Activated CD4-positive, alpha-beta T cell treated with anti-CD3 and anti-CD28 coated beads for 1 hour (primary cell): ENCODE measurements at places on chromosomes 3 and 15.

GRCh38 chr15:84834229-84834955 lies 17.2 kb downstream of the ALPK3 start:
- DNase-seq = no peak

DNA sequence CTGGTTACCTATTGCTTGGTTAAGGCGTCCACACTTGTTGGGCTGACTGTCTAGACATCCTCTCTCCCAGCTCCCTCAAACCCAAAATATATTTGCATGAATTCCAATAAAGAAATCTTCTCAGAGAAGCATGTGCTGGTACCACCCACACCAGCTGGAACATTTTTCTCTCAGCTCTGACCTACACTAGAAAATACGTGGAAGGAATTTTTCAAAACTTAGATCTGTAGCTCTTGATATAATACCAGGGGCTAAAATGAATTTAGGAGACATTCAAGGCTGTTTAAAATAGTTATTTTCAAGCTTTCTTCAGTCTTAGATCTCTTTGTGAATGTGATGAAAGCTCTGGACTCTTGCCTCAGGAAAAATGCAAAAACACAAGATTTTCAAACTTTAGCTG lies 590.4 kb downstream of the PDCD6IP start:
- no peak for DNase-seq

- no peak for DNase-seq
Measured at GRCh38 chr3:60308808-60309207, 942.4 kb downstream of the FHIT start.

- DNase-seq = no peak
Measured at GRCh38 chr15:63901912-63902670, 68.3 kb upstream of the HERC1 start.

DNA sequence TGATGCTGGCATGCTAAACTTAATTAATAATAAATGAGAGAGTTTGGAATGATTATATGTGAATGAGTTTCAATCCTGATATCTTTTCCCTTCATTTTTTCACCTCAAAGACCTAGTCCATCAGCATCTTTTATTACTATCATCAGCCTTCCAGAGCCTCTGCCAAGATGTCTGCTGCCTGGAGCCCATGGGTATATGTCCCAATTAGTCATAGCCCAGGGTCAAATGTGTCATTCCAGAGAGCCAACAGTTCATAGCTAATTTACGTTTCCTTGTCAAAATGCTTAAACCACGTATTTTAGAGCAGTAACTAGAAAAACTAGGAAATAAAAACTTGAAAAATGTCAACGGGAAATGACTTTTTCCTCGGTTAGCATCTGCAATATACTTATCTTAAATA lies 457.9 kb downstream of the SI start:
- DNase-seq = no peak

GRCh38 chr15:59262316-59262715 lies 55.7 kb downstream of the LDHAL6B start:
- DNase-seq = no peak

GRCh38 chr3:194736896-194737600 lies 51.4 kb downstream of the FAM43A start:
- no peak for DNase-seq

GRCh38 chr15:96160269-96160668 lies 170.2 kb upstream of the NR2F2 start:
- DNase-seq = no peak
